ENCODE measurements at places on chromosomes 5 and 9.

GRCh38 chr5:142016556-142016955, 3.7 kb upstream of the GNPDA1 start:
- DNase-seq: no peak

- DNase-seq: no peak
Measured at GRCh38 chr5:94329115-94329514, 289.3 kb downstream of the KIAA0825 start.

- no peak for DNase-seq
Measured at GRCh38 chr5:50967563-50968355, 301.3 kb downstream of the PARP8 start.

GRCh38 chr5:14742498-14742897, 78.0 kb downstream of the OTULIN start:
- no peak for DNase-seq

DNA sequence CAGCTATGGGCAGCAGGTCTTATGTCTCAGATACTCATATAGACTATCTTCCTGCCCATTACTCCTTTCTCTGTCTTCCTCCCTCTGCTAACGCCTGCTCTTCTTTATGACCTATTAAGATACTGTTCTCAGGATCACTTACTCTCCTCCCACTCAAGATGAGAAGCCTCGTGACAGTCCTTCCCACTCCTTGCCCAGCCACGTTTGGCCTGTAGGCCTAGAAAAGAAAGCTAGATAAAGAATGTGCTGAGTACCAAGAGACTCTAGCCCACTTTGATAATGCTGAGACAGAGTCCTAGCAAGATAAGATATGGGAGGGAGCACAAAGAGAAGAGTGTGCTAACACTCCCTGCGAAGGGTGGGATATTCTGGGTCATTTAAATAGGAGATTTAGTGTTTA, 6.8 kb upstream of the DENND4C start:
- no peak for DNase-seq

Data from Panc1 (cell line).